ENCODE measurements at places on chromosomes 7 and 10.

GRCh38 chr7:28301148-28301641, 111.1 kb upstream of the CREB5 start:
- DNase-seq = no peak

- DNase-seq = no peak
Measured at GRCh38 chr7:95781961-95782586, 9.7 kb downstream of the DYNC1I1 start.

DNA sequence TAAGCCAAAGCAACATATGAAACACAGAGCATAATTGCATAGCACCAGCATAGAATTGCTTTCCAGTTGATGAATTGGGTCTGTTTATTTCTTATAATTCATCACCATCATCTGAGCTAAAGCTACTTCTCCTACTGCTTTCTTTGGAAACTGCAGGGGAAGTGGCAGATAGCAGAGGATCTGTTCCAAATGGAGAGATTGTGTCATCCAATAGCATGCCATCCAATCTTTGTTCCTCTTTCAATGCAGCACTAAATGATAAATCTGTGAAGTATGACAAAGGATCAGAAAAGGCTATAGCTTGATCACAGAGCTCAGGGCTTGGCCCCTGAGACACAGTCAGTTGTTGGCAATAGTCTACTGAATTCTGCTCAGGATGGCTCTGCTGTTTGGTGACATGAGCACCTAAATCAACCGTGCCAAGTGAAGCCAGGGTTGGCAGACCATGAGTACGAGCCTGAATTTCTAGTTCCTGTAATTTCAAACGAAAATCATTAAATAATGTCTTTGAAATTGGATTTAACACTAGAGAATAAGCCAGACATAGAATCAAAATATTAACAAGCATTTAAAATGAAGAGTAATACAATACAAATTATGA, 90.0 kb downstream of the TFEC start:
- no peak for DNase-seq

DNA sequence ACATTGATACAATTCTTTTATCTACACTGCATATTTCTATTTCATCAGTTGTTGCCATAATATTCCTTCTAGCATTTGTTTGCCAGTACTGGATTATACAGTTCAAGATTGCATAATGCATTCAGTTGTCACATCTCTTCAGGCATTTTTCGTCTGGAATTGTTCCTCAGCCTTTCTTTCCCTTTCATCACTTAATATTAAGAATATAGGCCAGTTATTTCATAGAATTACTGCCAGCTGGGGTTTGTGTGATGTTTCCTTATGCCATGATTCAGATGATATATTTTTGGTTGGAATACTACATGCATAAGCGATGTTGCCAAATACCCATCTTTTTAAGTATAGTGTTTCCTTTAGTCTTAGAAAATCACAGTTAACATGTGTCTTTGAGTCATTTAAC, 20.8 kb downstream of the KIFBP start:
- DNase-seq = no peak

DNA sequence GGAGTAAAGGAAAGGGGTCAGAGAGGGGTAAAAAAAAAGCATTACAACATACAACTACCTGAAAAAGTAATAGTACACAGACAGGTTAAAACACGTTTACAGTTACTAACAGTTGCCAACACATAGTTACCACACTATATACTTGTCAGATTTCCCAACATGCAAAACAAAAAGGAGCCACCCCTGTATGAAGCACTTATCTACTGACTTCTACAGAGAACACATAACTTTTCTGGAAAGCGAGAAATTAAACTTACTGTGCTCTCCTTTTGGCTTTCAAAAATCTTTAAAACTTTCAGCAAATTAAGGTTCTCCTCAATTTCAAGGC, 2.1 kb downstream of the ABI1 start:
- DNase-seq = no peak

DNA sequence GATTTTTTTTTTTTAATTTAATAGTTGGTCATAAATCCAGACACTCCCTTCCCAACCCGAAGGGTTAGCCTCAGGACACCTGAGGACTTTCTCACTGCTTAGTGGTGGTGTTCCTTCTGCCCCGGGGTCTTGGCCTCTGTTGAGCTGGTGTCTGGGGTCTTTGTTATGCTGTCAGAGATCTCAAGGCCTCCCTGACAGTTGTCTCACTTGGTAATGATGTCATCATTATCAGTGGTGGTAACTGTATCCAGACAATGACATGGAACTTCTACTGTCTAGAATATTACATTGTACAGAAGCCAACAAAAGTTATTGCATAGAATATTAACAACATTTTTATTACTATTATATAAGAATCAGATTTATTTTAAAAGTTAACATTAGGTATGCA, 32.9 kb downstream of the PPP2R2D start:
- DNase-seq = no peak

Measured in NCI-H2081 treated with DMSO at 0.1 percent for 48 hours (cell line).